ENCODE measurements at places on chromosomes 2 and 18.

DNA sequence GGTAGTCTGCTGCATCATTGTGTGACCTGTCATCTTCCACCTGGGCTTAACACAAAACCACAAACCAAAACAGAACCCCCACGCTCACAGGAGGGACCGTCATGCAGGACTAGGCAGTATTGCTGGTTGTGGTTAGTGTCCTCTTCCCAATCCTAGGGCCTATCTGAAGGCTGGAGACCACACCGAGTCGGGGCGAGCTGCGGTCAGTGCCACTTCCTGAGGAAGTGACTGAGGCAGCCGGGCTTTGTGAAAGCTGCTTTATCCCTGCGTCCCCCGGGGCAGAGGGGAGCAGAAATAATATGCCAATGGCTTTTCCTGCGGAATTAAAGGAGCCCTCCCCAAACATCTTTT lies 22.9 kb downstream of the ZNF532 start:
- no peak for DNase-seq

DNA sequence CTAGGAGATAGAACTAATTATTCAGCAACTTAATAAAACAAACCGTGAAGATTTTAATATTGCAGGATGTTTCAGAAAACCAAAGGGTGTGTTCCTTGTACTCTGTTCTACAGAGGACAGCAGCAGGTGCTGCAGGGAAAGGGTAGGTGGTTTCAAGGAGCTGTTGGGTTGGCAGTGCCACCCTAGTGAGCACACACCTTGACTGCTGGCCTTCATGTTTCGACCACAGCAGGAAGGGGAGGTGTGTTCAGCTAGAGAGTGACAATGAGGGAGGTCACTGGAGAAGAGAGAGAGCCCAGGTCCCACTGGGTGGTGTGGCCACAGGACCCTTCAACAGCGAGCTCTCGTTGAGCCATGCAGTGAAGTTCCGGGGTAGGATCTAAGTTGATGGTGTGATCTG lies 98.6 kb downstream of the ZNF236 start:
- no peak for DNase-seq

- DNase-seq: no peak
These were observed 43.1 kb upstream of the PTH2R start for GRCh38 chr2:208363485-208363884.

DNA sequence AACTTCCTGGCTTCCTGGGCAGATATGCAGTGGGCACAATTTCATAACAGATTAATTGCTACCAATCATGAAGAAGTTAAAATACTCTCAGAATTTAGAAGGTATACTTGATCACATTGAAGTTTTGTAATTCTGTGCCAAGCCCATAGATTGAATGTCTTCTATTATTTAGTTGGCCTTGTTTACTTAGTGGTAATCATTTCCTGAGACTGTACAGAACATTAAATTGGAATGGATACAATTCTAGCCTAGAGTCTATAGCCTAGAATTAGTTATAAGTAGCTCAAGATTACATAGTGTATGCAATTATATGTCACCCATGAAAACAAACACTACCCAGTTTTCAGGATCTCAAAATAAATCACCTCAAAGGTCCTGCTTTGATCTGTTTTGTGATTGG lies 615.8 kb downstream of the XIRP2 start:
- no peak for DNase-seq

Measured in smooth muscle cell of the brain vasculature (primary cell).